Activated naive CD4-positive, alpha-beta T cell treated with anti-CD3 and anti-CD28 coated beads for 36 hours (primary cell): ENCODE measurements at places on chromosomes 1 and 21.

GRCh38 chr1:224789311-224789710, 140.2 kb upstream of the DNAH14 start:
- no peak for DNase-seq

DNA sequence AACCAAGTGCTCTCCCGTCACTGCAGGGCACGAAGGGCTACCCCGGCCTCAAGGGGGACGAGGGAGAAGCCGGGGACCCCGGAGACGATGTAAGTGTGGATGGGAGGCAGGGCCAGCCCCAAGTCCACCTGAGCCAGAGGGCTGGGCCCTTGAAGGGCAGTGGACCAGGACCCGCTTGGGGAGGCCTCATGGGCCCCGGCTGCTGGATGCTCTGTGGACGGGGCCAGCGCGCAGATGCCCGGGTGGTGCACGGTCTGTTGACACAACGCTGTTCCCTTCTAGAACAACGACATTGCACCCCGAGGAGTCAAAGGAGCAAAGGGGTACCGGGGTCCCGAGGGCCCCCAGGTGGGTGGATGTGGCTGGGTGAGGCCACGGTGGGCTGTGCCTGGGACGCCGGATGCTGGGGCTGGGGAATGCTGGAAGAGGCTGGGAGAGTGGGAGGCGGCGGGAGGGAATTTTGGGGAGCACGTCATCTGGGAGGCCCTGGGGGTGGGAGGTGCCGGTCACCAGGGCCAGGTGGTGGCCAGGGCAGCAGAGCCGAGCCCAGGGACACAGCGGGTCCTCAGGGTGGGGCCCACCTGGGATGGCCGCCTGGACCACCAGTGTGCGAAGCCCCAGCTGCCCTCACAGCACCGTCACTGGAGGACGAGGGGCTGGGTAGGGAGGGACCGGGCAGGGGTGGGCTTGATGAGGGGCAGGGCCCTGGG, 17.5 kb downstream of the COL6A1 start:
- DNase-seq = no peak

GRCh38 chr1:210407207-210407886, 78.6 kb downstream of the HHAT start:
- DNase-seq = peak; percentile 86

GRCh38 chr1:215970406-215970805, 403.3 kb downstream of the KCTD3 start:
- no peak for DNase-seq

- no peak for DNase-seq
These were observed 11.8 kb upstream of the IRF2BP2 start for GRCh38 chr1:234621657-234622335.
